Stimulated activated CD8-positive, alpha-beta memory T cell treated with anti-CD3 and anti-CD28 coated beads, Interleukin-2, amount 100 ng/mL, for 1 hour (primary cell): ENCODE measurements at places on chromosomes 6 and 20.

DNA sequence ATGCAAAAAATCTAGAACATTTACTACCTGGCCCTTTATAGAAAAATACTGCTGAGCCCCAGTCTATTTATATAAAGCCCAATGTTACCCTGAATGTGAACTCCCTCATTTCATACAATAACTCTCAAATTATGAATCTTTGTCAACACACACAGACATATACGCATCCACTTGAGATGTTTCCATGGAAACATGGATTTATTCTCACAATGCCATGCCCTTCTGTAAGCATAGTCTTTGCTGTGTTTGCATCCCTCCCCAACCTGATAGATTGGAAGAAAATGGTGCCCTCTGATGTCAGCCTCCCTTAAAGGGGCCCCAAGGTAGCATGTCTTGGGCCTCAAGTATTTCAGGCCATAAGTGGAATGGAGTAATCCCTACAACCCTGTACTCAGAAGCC, 573.1 kb downstream of the KIF16B start:
- no peak for DNase-seq

DNA sequence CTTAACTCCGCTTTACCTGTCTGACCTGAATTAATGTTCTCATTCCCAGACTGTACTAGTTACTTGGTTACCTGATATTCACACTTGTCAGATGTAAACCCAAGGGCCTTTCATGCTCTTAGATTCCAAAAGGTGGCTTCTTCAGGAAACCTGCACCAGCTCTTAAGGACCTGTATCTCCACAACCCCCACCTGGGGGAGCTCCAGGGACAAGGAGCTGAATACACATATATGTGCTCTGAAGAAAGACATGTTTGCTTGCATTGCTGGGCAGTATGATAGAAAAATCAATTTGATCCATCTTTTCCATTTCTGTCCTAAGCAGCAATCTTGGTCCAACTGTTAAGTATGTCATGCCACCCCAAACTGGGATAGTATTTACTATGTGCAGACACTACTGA, 64.8 kb upstream of the POU3F2 start:
- no peak for DNase-seq

- DNase-seq, result peak; percentile 15
Observed at GRCh38 chr6:135909737-135910387, 58.4 kb downstream of the PDE7B start.

DNA sequence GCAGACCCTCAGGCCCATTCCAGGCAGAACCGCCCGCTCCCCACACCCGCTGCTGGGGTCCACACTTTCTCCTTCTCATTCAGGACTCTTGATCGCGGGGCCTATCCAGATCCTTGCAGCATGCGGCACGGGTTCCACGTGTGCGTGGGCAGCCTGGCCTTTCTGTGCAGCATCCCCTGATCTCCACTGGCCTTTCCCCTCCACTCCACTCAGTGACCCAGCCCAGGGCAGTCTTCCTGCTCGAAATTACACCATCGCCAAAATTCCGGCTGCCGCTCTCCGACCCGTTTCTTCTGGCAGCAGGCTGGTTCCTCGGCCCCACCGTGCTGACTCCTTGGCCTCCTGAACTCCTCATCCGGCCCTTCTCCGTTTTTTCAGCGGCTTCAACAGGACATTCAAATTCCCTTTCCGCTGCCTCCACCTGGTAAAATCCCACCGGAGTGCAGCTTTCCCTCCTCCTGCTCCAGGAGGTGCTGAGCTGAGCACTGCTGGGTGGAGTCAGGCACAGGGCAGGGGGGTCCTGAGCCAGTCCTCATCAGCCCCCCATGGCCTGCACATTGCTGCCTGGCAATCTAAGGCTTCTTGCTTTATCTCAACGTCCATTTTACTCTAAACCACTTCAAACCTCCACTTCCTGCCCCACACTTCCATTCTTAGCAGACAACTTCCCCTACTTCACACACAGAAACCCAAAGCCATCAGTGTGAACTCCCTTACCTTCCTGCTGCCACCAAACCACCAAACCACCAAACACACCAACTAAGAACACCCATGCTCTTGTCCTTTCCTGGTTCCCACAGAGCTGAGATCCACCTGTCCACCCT, 9.0 kb downstream of the SFT2D1 start:
- DNase-seq, result no peak

- no peak for DNase-seq
Observed at GRCh38 chr6:57315111-57315510, 2.3 kb upstream of the PRIM2 start.

GRCh38 chr6:112233847-112234246, 20.5 kb downstream of the LAMA4 start:
- no peak for DNase-seq

GRCh38 chr6:95515975-95516374, 61.4 kb upstream of the MANEA start:
- DNase-seq, result no peak

DNA sequence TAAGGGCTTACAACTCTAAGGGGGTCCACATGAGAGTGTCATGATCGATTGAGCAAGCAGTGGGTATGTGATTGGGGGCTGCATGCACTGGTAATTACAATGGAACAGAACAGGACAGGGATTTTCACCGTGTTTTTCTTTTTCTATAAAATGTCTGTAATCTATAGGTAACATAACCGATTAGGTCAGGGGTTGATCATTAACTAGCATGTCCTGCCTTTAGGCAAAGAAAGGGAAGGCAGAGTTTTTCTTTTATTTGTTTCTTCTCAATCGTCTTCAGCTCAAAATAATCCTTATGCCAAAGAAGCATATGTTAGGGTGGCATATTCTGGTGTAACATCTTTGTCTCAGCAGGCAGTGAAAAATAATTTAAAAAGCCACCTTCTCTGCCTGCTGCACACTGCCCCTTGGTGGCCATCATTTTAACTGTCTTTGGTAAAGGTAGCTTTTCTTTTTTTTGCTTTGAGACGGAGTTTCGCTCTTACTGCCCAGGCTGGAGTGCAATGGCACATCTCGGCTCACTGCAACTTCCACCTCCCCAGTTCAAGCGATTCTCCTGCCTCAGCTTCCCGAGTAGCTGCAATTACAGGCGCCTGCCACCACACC, 9.7 kb upstream of the CEP43 start:
- DNase-seq, result no peak

DNA sequence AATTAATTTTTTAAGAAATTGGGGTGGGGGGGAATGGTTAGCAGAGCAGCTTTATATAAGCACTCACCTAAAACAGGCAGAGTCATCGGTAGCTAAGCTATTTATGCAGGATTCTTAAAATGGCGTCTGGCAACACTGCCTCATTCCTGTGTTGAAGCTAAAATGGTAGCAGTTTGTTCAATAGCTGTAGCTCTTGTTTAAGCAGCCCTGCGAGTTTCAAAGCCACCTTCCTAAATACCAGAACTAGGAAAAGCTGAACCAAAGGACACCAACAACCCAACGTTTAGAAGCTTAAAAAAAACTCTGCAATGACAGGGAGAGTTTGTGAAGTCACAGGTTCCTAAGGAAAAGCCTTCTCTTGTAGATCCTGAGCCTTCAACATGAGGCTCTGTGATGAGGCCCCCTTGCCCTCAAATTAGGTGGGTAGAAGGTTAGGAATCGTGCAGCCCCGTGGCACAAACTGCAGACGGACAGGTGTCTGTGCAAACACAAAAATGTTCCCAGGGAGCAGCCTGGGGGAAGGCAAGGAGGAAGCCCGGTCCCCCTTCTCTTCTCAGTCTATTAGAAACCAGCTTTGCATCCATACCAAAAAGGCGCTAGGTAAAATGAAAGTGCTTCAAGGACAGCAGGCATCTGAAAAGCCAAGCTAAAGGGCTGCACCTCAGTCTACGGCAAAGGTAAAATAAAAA, 4.7 kb downstream of the ZMYND8 start:
- DNase-seq, result no peak

GRCh38 chr20:9331707-9332435, 182.5 kb upstream of the LAMP5 start:
- DNase-seq, result no peak

DNA sequence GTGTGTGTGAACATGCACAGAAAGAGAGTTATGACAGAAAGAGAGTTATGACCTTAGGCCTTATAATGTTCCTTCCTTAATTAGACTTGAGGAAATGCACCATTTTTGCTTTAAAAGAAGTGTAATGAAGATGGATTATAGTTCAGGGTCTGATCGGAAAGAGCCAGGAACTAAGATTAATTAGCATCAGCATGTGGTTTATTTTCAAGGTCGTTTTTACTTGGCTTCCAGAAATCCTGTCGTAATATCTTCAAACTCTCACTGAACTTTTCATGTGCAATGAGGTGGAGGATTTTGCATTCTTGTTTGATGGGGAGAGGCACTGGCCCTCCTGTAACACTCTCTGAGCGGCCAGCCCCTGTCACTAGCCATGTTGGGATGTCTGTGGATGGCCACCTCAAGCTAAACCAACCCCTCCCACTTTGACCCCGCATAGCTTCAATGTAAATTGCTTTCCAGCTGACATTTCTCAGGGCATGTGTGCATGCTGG, 116.8 kb downstream of the CDC5L start:
- DNase-seq, result no peak

- no peak for DNase-seq
Observed at GRCh38 chr6:137949686-137950390, 82.8 kb downstream of the TNFAIP3 start.

- DNase-seq, result no peak
Observed at GRCh38 chr6:144580771-144581170, 295.6 kb downstream of the UTRN start.
